PC-3 (cell line): ENCODE measurements at places on chromosomes 7 and 10. TPM values are rescaled to one million over a fixed set of nuclear protein-coding genes. Genes with fewer than 3 reads are reported as not detected.

PDE6C gene
- total RNA-seq = not detected in 2 replicates

RNF133 gene
- total RNA-seq = 0.26 and 0.69 TPM in 2 replicates

- DNase-seq = peak; percentile 19
Measured at GRCh38 chr7:92135052-92135889, 994 bp upstream of the CYP51A1 start.

DNA sequence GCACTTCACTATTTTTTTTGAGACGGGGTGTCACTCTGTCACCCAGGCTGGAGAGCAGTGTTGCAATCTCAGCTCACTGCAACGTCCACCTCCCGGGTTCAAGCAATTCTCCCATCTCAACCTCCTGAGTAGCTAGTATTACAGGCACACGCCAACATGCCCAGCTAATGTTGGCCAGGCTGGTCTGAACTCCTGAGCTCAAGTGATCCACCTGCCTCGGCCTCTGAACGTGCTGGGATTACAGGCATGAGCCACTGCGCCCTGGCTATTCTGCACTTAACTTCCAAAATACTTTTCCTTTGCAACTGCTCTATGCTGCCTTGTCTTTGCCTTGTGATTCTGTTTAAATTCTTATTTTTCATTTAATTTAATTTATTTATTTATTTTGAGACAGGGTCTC lies 67.0 kb upstream of the ZNF479 start:
- DNase-seq = no peak

DNA sequence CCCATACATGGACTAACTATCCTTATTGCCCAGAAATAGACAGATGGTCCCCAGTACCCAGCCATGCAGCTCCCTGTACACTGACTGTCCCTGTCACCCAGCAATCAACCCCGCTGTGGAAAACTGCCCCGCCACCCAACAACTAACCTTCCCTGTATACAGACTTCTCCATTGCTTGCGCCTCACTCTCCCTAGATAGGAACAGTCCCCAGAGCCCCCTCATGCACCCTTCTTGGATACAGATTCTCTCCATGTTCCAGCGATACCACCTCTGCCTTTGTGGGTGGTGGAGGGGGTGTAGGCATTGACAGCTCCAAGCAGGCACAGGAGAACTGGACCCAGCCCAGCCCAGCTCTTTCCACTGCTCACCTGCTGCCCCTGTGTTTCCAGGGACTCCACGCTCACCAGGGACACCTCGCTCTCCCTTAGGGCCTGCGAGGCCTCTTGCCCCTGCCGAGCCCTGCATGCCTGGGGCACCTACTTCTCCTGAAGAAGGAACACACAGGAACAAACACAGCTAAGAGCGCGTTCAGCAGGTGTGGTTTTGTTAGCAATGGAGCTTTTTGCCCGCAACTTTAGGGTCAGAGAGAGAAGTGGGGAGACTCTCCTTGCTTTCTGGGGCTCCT lies 7.2 kb downstream of the SFTPD start:
- no peak for DNase-seq

DNA sequence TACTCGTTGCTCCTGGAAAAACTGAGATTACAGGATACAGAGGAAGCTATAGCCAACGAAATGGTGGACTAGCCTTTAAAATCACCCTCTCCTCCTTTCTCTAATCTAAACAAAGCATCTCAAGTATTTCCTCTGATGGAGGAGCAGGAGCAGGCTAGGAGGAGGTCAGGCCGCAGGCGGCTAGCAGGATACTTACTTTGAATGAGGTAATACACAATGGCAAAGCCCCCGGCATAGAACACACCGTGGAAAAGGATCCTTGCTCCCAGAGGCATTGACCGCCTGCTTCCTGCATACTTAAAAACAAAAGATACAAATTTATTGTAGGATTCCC lies 64.4 kb downstream of the STK17A start:
- no peak for DNase-seq

GRCh38 chr7:92461027-92462003 lies 14.0 kb downstream of the GATAD1 start:
- peak; percentile 61 for DNase-seq

DNA sequence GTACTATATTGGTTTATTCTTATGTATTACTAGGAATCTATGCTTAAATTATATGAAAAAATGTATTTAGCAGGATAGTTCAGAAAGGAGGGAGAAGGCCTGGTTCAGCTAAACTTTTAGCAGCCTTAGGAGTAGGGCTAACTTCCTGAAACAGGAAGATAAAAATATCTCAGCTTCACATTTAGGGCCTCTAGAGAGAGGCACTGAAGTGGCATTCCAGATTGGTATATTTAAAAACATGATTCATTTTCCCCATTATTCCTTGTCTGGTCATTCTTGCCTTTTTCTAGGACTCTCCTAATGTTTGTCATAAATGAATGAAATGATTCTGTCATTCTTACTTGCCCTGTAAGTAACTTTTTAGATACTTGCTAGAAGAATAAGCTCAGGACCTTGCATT lies 63.0 kb upstream of the CYP26C1 start:
- DNase-seq = no peak

GRCh38 chr10:110181451-110181850 lies 26.0 kb upstream of the MXI1 start:
- no peak for DNase-seq
